ENCODE measurements at places on chromosomes 3 and 15.

- DNase-seq: no peak
Measured at GRCh38 chr15:66184936-66185790, 68.4 kb downstream of the MEGF11 start.

- DNase-seq: no peak
Measured at GRCh38 chr15:26807517-26808427, 34.9 kb upstream of the GABRB3 start.

DNA sequence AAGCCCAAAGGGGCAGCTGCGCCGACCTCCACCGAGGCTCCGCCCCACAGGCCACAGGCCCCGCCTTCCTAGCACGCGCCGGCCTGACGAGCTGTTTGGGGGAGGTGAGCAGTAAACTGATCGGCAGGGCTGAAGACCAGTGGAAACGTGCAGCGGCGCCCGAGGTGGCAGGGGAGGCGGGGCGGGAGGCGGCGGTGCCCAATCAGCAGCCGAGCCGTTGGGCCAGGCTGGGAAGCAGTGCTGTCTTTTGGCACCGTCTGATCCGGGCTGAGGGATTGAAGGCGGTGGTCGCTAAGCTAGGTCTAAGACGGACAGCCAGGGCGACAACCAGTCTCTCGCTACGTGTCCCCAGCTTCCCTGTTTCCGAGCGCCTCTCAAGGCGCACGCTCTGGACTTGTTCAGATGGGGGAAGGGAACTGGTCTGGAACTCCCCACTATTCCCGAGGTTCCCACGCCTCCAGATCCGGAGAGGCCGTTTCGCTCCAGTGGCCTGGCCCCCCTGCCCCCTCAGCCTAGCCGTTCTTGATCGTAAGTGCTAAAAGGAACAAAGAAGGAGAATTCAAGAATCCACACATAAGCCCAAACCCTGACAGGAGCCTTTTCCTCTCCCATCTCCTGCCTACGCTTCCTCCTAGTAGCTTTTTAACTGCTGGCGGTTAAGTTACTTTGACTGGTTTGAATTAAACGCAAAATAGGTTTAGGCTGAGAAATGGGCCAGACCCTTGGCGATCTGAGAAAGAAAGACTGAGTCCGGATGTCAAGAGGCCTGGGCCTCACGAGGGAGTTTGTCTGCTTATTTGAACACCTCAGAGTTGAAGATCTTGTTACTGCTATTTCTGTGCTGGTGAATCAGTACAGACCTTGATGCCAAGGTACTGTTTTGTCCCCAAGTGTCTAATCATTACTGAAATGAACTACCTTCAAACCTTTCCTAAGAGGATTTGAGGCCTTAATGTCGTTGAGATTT is at the start of gene FMN1:
Gene FMN1, minus strand, starts transcription at position 11 of the 967 bp plus-strand sequence. CDS start 39,800 bp downstream, outside the sequence.
- peak; percentile 85 for DNase-seq

GRCh38 chr15:57861815-57862586 is 155.5 kb downstream of the POLR2M start:
- DNase-seq: no peak

DNA sequence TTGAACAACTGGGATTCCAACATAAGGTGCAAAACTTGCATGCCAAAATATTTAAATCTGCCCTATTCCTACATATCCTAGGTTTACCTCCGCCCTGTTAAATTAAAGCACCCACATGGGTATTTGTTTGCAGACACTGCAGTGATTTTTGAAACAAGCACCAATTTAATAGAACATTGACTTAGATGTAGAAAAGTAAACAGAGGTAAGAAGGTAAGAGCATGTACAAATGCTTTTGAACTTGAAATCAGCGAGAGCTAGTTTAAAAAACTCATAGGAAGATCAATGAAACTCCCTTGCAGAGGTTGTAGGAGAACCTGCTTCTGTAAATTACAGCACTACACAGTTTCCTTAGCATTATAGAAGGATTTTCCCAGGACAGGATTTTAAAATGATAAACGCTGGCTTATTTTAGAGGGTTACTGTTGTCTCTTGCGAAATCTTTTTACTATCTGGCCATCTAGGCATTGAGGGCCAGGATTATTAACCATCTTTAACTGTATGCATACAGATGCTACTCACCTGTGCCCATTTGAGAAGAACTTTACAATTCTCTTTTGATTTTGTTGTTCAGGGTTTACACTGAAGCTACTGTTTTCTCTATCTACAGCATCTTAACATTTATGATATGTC is 284.8 kb downstream of the FEZF2 start:
- DNase-seq: no peak

DNA sequence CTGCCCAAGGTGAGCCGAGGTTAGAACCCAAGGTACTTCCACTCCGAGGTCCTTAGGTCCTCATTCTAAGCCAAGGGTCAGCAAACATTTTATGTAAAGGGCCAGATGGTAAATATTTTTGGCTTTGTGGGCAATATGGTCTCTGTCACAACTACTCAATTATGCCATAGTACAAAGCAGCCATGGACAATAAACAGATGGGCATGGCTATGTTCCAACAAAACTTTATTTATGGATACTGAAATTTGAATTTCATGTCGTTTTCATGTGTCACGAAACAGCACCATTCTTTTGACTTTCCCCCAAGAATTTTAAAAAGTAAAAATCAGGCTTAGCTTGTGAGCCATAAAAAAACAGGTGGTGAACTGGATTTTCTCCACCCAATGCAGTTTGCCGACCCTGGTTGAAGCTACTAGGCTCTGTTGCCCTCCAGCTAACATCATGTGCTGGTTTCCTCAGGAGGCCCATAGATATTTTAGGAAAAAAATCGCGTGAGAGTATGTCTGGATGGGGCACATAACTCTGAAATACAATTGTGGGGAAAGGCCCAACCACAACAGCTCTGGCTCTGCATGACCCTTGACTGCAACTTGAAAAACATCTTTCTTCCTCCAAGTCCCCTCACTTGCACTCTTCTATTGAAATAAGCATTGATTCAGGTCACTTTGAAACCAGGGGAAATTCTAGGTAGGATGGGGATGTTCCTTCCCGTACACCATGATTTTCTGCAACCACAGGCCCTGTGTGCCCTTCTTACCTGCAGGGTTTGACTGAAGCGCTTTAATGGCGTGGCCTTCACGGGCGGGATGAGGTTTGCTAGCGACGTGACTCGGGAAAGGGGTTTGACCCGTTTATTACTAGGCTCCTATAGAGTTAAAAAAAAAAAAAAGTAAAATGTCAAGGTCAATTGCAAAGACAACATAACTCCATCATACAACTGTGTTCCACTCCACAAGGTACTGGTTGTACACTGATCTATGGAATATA is 28.5 kb downstream of the ARHGEF3 start:
- DNase-seq: no peak

DNA sequence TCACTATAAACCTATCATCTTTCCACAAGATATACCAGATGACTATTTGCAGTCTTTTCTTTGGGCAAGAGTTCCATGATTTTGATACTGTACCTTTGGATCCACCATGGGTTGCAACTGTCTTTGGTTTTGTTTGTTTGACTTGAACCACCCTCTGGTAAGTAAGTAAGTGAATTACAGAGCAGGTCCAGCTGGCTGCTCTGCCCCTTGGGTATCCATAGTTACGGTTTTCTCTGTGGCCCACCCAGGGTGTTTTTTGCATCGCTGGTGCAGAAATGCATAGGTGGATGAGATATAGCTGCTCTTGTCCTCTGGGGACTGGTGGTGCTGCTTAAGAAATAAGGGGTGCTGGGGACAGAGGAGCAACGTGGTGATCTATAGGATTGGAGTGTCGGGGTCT is 33.8 kb downstream of the CHDH start:
- no peak for DNase-seq

GRCh38 chr3:31733234-31733667 is 200.5 kb downstream of the STT3B start:
- no peak for DNase-seq

DNA sequence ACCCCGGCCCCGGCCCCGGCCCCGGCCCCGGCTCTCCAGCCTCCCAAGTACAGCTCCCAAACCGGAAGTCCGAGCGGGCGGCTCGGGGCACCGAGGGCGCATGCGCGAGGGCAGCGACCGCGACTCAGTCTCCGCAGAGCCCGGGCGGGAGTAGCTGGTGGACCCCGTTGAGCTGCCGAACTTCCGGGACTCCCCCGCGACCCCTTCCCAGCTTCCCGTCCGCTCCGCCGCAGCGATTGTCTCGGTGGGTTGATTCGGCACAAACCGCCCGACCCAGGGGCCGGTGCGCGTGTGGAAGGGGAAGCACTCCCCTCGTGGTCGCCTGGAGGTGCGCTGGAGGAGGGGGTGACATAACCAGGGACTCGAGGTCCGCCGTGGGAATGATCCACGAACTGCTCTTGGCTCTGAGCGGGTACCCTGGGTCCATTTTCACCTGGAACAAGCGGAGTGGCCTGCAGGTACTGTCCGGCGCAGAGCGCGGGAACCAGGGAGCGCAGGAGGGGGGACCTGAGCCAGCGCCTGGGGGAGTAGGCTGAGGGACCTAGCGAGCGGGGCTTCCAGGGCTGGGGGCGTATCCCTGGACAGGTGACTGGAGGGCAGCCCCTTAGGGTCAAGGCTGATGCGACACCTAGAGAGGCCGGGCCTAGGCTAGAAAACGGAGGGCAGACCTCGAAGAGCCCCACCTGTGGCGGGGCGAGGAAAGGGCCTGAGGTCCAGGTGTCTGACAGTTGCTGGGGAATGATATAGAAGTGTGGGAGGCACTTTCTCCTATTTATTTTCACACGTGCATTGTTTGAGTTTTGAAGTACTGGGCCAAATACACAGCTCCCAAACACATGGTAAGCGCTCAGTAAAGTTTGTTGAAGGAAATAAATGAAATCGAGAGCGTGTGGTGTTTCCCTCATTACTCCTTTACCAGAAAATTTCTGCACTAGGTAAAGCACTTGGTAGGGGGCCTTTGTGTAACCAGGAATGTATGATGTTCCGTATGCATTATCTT is at the start of the genes TUBGCP4 and ZSCAN29:
Gene TUBGCP4, plus strand, starts transcription at position 127 of the 1,000 bp plus-strand sequence. Its CDS starts 254 bp downstream, at position 381.
Gene ZSCAN29, minus strand, starts transcription at position 69 of the 1,000 bp plus-strand sequence. CDS start 1,130 bp downstream, outside the sequence.
- peak; percentile 57 for DNase-seq

- no peak for DNase-seq
Measured at GRCh38 chr3:85298032-85298431, 339.2 kb downstream of the CADM2 start.
